Neural crest cell (in vitro differentiated cells): ENCODE measurements at places on chromosomes 13 and 19. TPM values are rescaled to one million over a fixed set of nuclear protein-coding genes. Genes with fewer than 3 reads are reported as not detected.

GRCh38 chr13:73505376-73505890 lies 446.6 kb downstream of the KLF5 start:
- H3K27me3 ChIP-seq = no peaks in the 10 kb centered on the region
- H3K4me1 ChIP-seq = no peaks in the 10 kb centered on the region
- H3K4me3 ChIP-seq = no peak overlapping the region
- no peak overlapping the region for H3K27ac ChIP-seq
- no peaks in the 10 kb centered on the region for H3K36me3 ChIP-seq

GRCh38 chr13:36072152-36072935 lies 58.8 kb downstream of the DCLK1 start:
- no peak overlapping the region for H3K4me3 ChIP-seq
- no peak for DNase-seq
- H3K27me3 ChIP-seq = no peaks in the 10 kb centered on the region
- H3K36me3 ChIP-seq = no peaks in the 10 kb centered on the region
- H3K4me1 ChIP-seq = peaks cover 16% of the 10 kb centered on the region

GRCh38 chr13:112828082-112828699 lies 138.4 kb downstream of the ATP11A start:
- H3K27me3 ChIP-seq = no peaks in the 10 kb centered on the region
- no peak overlapping the region for H3K4me3 ChIP-seq
- H3K27ac ChIP-seq = peak overlapping the region; percentile 12
- DNase-seq = no peak

DNA sequence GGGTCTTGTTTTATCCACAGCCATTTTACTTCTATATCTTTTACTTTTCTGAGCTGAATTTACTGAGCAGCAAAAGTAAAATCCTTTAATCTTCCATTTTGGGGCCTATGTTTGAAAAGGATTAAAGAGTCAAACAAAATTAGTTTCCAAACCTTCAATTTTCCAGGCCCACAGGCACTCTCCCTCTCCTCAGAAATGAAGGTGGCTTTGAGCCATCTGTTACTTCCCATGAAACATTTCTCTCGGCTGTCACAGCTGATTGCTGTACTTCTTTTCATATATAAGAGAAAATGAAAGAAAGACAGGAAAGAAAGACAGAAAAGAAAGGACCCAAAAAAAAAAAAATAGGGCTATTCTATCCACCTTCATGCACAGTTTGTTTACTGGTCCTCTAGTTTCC lies 194.9 kb downstream of the LACC1 start:
- H3K27ac ChIP-seq = no peak overlapping the region
- peaks cover 9% of the 10 kb centered on the region for H3K36me3 ChIP-seq
- no peak for DNase-seq
- peaks cover 14% of the 10 kb centered on the region for H3K4me1 ChIP-seq
- H3K4me3 ChIP-seq = no peak overlapping the region

- H3K4me1 ChIP-seq = peaks cover 68% of the 10 kb centered on the region
- peak overlapping the region; percentile 2 for H3K27ac ChIP-seq
- H3K36me3 ChIP-seq = peaks cover 44% of the 10 kb centered on the region
- peak overlapping the region; percentile 20 for H3K4me3 ChIP-seq
- H3K27me3 ChIP-seq = no peaks in the 10 kb centered on the region
Measured at GRCh38 chr19:47155148-47155547, 24.5 kb downstream of the SAE1 start.

DNA sequence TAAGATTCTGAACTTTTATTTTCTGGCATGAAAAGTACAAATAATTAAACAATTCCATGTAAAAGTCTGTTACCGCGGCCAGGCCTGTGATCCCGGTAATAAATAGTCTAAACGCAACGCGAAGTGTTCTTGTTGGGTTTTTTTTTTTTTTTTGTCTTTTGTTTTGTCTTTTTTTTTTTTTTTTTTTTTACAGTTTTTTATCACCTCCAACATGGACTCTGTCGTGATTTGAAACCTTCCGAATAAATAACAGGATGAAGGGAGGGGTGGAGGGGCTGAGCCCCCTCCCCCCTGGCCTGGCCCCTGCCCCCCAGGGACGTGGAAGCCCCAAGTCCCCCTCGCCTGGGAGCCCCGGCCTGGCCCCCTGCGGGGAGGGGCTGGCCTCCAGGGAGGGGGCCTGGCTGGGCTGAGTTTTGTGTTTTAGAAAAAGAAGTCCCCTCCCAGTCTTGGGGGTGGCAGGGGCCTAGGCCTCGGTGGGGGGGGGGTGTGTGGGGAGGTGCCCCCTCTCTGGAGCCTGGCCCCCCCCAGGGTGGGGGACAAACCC lies 16.0 kb downstream of the PRKCSH start:
- no peak overlapping the region for H3K27ac ChIP-seq
- no peaks in the 10 kb centered on the region for H3K36me3 ChIP-seq
- peaks cover 13% of the 10 kb centered on the region for H3K4me1 ChIP-seq
- no peak overlapping the region for H3K4me3 ChIP-seq

The KLK2 gene
- not detected in 2 replicates for total RNA-seq
